ENCODE measurements at places on chromosomes 4 and X.

- DNase-seq: peak; percentile 49
Observed at GRCh38 chr4:144338148-144338547, 197.6 kb upstream of the GYPA start.

DNA sequence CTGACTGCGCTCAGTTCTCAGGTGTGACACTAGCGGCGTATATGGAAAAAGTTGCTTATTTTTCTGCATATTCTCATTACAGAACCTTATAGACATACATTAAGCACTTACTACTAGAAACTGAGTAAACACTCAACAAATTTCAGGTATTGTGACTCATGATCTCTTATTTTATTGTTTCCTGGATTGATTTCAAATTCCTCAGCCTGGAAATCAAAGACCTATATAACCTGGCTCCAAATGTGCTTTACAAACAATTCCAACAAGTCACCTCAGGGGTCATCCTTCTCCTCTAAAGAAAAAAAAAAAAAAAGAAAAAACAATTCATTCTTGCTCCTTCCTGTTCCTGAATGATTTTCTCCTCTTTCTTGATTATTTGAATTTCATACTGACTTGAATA lies 152.3 kb downstream of the ADAM29 start:
- no peak for DNase-seq

GRCh38 chr4:168496834-168497233 lies at the start of gene PALLD:
TSS of gene PALLD (plus strand) at chr4:168497052.
- DNase-seq: peak; percentile 50

DNA sequence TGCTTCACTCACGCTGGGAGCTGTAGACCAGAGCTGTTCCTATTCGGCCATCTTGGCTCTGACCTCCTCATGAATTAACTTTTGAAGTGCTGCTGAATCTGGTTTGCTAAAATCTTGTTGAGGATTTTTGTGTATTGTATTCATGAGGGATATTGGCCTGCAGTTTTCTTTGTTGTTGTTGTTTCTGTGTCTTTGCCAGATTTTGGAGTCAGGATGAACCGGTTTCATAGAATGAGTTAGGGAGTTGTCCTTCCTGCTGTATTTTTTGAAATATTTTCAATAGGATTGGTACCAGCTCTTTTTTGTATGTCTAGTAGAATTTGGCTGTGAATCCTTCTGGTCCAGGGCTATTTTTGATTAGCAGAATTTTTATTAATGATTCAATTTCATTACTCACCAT lies 138.1 kb downstream of the NPFFR2 start:
- no peak for DNase-seq

GRCh38 chr4:126899331-126899801 lies 733.4 kb upstream of the INTU start:
- DNase-seq: peak; percentile 95

DNA sequence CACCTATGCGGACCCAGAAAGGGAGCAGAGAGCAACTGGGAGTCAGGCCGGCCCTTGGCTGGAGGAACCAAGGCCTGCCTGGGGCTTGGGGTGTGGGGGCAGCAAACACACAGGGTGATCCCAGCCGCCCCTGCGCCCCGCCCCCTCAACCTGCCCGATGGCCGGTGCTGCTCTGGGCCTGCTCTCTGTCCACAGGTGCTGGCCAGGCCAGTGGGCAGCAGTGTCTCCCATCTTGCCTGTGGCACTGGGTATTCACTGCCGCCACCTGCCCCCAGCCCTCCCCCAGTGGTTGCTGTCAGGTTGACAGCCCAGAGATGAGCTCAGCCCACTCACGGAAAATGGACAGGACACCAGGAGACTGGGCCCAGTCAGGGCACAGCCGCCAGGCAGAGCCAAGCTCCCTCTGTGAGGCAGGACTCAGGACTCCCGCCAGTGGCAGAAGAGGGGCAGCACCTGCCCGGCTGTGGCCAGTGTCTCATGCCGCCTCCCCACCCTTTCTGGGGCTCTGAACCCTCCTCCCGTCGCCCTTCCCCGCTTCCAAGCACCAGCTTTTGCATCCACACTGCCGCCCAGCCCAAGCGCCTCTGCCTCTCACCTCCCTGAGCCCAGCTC lies 4.7 kb downstream of the NKX1-1 start:
- no peak for DNase-seq

GRCh38 chr4:77047037-77047436 lies 28.8 kb downstream of the CCNI start:
- DNase-seq: peak; percentile 38

DNA sequence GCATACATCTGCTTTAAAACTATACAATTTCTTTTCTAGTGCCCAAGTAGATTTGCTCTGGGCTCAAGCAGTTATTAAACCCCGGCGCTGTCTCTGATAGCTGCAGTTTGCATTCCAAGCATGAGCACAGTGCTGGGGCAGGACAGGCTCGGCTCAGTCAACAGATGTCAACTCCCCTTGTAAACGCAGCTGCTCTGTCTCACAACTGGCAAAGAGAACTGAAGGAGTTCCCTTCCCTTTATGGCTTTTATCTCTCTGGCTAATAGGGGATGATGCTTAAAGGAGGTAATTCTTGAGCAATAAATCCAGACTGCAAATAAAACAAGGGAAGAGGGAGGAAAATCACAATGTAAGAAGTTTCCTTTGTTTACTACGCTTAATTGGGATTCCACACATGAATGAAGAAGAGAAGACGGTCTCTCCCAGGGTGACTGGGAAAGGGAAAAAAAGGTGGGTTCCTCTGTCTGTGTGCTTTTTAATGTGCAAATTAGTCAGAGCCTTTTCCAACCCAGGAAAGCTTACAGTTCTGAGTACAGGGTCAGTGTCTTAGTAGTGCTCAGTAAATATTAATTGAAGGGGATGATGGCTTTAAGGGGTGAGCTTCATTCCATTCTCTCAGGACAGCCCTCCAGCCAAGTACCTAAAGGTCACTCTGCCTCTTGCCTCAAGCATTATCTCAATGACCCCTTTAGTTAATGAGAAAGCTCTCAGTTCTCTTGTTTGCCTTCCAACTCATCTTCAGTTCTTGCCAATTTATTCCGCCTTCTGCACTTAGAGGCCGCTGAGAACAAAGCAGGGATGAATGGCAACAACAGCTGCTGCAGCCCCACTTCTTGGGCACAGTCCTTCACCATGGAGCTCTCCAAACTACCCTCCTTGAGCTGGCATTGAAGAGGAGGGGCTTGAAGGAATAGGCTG lies 155.7 kb upstream of the JADE1 start:
- peak; percentile 33 for DNase-seq

GRCh38 chrX:46838974-46839480 lies 2.2 kb downstream of the RP2 start:
- peak; percentile 25 for DNase-seq

DNA sequence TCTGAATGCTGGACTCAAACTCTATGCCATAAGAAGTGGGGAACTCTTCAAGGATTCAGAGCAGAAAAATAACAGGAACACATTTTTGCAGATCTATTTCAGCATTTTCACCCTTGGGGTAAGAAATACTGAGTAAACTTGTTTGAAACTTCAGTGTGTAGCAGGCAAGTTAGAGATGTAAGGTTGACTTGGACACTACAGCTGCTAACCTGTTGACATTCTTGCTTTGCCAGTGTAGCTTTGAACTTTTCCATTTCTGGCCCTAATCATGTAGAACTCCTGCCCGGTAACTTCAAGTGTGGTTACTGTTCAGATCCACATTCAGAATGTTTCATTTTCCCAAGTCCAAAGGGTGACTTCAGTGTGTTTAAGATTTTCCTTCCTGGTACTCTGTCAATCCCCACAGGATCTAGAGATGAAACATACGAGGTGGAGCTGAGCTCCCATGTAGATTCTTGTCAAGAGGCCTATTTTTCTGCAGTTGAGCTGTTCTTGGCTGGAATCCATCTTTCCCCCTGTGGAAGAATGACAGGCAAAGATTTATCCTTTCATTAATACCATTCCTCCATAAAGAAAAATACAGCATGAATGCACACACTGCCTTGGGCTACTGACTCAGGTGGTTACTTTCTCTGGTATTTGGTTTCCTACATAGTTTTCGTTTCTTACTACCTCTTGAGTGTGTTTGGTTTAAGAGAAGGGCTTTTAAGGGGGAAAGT lies 34.1 kb downstream of the FHDC1 start:
- DNase-seq: peak; percentile 85

DNA sequence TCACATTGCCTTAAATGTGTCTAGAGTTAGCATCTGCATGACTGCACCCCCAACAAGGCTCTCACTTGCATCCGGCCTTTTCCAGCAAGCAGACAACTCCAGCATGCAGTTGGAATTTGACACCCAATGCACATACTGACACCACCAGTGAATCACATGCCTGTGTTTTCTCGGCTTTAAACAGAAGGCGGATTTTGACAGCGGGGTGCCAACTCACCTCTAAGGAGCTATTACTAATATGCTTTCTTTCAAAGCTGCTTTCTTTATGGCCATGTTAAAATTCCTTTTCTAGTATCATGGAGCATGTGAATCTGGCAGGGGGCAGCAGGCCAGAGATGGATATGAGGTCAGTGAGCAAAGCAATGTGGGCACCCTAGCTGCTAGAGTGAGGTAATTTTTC lies 78.0 kb upstream of the CLNK start:
- peak; percentile 99 for DNase-seq

GRCh38 chr4:128355305-128355704 lies 67.7 kb upstream of the PGRMC2 start:
- peak; percentile 41 for DNase-seq

- no peak for DNase-seq
Observed at GRCh38 chr4:105133976-105134375, 12.7 kb upstream of the TET2 start.

GRCh38 chrX:22575161-22575845 lies 302.6 kb downstream of the CBLL2 start:
- peak; percentile 28 for DNase-seq

DNA sequence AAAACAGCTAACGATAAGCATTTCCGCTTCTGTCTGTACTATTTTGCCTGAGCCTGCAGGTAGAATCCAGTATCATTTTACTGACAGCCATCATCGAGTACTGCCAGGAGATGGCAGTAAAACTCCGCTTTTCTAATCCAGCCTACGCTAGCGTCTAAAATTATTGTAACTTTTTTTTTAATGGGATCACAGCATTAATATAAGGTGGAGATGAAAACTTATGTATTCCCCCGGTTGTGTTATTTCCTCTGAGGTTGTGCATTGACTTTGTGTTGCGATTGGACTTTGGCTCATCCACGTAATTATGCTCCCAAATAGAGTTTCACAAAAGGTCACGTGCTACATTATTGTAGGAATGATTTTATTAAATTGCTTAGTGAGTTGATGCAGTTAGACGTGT lies 248.1 kb downstream of the C4orf33 start:
- peak; percentile 31 for DNase-seq

DNA sequence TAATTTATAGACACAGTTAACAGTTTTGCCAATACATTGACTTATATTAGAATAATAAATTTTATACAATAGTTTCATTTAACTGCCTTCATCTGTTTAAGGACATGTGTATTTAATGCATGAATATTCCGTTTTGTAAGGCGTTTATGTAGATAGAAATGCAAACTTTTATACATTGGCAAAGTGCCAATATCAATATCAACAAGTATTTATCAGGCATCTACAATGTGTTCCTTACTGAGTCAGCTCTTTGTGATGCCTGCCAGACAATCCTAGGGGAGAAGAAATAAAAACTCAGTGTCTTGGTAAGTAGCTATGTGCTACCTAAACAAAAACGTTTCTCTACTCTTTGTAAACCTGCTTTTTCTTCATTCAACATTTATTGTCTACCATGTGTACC lies 1142.2 kb downstream of the C4orf33 start:
- no peak for DNase-seq

DNA sequence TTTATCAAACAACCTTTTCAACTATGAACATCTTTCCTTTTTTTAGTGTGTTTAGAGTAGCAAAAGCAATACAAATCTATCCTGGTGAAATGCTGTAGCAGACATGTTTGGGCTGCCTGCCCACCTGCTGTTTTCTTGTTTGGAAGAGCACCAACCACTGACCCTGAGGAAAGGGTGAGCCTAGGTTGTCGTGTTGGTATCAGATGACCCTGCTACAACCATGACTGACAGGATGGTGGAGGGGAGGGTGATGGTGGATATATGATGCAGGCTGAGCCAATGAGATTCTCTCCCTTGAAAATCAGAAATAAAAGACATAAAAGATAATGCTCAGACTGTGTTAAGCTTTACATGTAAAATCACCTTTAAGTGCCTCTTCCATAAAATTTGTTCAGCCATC lies 201.2 kb downstream of the NPNT start:
- no peak for DNase-seq
